ENCODE measurements at places on chromosomes 3 and 15.

DNA sequence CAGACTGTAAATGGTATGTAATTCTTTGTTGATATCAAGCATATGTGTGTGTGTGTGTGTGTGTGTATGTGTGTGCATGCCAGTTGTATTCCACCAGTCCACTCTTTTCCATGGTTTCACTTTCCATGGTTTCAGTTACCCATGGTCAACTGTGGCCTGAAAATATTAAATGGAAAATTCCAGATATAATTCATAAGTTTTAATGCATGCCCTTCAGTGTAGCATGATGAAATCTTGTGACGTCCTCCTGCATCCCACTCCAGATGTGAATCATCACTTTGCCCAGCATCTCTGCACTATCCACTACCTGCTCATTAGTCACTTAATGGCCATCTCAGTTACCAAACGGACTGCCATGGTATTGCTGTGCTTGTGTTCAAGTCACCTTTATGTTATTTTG is 215.9 kb downstream of the GBE1 start:
- peak; percentile 13 for DNase-seq

GRCh38 chr3:46027736-46028397 is 584 bp upstream of the XCR1 start:
- peak; percentile 16 for DNase-seq

GRCh38 chr15:31250033-31250432 is 76.6 kb upstream of the KLF13 start:
- DNase-seq = no peak

DNA sequence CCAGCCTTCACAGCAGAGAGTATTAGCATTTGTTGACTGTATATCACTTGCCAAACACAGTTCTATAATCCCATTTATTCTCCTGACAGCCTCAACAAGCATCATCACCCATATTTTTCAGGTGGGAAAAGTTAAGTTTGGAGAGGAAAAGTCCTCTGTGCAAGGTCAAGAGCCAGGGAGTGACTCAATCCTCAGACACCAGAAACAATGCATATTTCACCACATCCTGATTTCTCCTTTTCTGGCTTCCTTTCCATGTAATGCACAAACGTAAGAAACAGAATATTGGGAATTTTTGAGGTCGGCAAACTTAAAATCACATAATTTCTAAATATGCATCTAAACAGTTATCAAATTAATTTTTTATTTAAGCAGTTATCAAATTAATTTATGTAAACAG is 116.0 kb upstream of the GADL1 start:
- no peak for DNase-seq

- DNase-seq = no peak
Observed at GRCh38 chr3:137062250-137062649, 104.5 kb downstream of the IL20RB start.

DNA sequence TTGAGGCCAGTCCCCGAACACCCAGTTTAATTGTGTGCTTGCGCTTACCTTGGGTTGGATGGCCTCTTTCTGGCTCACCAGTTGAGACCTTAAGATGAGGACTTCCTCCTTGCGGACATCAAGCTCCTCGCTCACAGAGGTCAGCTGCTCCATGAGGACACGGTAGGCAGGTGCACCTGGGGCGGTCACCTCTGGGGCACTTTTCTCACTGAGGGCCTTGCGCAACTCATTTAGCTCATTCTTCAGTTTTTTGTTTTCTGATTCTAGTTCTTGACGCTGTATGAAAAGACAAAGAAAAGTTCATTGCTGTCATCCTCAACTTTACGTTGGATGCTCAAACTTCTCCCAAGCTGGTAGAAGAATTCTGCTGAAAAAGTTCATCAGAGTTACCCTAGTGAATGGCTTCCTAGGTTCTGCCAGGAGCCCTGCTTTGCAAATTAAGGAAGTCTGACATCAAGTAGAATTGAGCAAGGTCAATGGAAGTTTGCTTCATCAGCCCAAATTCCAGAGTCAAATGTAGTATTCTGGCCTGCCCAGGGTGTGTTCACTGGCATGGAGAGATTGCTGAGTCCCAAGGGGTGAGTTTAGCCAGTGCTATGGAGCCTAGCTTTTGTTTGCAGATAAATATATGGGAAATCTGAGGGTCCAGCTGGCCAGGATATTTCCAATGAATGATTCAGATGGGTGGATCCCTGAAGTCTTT is 55.8 kb upstream of the MYO5C start:
- no peak for DNase-seq

- no peak for DNase-seq
Observed at GRCh38 chr3:154161806-154162205, 40.6 kb downstream of the ARHGEF26 start.

- no peak for DNase-seq
Observed at GRCh38 chr3:96214941-96215340, 599.5 kb upstream of the EPHA6 start.

- DNase-seq = no peak
Observed at GRCh38 chr3:105866656-105867653, 1.9 kb downstream of the CBLB start.

- no peak for DNase-seq
Observed at GRCh38 chr3:190302212-190302867, 19.9 kb downstream of the CLDN1 start.

DNA sequence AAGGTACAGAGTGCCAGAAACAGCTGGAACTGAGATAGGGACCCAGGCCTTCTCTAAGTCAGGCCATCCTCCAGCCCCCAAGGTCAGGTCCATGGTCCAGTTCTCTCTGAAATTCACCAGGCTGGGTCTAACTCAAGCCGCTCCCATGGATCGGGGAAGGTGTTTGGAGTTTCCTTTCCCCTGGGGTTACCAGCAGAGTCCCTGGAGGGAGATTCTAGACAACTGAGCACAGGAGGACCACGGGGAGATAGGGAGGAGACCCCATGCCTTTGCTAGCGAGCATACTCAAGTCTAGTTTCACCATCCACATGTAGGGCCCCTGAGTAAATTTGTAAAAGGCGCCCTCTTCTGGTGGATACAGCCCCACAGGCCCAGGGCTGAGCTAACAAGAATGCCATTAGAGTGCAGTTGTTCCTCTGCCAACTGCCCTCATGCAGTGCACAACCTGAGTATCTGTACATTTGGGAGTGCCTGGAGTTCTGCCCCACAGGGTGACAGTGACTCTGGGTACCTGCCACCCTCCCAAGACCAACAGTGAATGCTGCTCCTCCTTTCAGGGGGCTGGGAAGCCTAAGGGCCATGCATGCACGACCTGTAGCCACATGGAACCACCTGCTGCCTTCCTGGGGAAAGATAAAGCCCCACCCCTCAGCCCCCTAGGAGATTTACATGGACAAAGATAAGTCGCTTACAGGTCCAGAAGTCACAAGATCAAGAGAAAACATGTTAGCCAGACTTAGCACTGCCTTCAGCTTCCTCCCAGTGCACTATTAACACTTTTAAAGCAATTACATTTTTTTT is 89.0 kb downstream of the IQSEC1 start:
- peak; percentile 43 for DNase-seq

GRCh38 chr15:76799760-76800159 is 105.4 kb downstream of the SCAPER start:
- DNase-seq = no peak

- DNase-seq = no peak
Observed at GRCh38 chr3:180543877-180544276, 58.1 kb upstream of the TTC14 start.

DNA sequence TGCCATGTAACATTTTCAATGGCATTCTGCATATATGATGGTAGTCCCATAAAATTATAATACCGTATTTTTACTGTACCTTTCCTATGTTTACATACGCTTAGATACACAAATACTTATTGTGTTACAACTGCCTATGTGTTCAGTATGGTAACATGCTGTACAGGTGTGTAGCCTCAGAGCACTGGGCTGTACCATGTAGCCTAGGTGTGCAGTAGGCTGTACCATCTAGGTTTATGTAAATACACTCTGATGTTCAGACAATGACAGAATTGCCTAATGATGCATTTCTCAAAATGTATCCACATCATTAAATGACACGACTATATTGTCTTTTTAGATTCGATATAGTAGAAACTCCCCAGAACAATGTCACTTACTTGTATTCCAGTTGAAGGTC is 22.7 kb downstream of the CD80 start:
- DNase-seq = no peak

- no peak for DNase-seq
Observed at GRCh38 chr3:28924744-28925360, 356.0 kb upstream of the RBMS3 start.

DNA sequence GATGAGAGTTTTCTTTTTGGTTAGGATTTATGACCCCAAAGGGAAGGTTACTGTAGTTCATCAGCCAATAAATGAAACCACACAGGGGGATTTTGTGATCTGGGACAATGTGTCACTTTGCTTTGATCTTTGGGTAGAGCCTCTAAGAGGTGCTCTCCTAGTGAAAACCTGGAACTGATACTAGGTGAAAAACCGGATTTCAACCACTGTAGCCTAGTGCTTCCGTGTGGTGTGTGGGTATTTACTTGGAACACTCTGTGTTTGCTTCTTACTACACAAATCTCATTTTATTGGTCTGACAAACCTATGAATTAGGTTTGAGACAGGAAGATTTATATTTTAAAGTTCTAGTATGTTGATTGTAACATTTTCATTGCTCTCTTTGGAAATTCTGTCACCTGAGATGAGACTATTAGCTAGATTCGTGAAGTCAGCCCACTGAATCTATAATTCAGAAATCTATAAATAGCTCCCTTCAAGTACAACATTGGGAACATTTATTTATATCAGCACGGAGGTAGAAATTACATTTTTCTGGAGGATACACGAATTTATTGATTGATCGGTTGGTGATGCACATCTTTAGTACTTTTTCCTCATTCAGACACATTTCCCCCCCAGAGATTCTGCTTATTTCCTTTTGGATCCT is 119.8 kb downstream of the AKAP13 start:
- DNase-seq = no peak

DNA sequence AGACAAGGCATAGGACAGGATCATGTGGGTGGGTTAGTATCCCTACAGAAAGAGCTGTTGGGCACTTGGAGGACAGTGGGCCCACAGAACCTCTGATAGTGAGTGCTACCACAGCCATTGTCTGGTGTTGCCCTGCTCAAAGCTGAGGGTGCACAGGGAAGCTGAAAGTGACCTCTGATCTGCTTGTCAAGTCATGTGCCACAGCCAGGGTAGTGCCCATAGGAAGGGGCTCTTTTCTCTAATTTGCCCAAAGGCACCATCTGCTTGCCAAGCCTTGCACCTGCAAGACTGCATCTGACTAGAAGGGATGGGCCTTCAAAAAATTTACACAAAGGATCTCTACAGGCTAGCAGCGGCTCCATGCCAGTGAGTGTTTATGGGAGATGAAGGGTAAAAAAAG is 87.4 kb upstream of the GSK3B start:
- DNase-seq = no peak

- DNase-seq = no peak
Observed at GRCh38 chr3:46873521-46873920, 4.0 kb upstream of the PTH1R start.

DNA sequence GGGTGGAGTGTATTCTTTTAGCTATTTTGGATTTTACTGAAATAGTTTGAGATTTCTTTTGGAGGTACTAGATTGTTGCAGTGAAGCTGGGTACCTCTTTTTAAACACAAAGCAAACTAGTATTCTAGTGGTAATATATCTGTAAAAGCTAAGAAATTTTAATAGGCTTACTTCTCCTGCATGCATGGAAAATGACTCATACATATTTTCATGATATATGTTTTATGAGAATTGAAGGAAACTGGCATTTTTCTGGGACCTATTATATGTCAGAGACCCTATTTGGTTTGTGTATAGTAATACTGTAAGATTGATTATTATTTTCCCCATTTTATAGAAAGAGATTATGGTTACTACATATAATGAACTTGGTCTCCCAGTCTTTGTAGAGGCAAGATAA is 851.0 kb downstream of the DIPK2A start:
- no peak for DNase-seq

DNA sequence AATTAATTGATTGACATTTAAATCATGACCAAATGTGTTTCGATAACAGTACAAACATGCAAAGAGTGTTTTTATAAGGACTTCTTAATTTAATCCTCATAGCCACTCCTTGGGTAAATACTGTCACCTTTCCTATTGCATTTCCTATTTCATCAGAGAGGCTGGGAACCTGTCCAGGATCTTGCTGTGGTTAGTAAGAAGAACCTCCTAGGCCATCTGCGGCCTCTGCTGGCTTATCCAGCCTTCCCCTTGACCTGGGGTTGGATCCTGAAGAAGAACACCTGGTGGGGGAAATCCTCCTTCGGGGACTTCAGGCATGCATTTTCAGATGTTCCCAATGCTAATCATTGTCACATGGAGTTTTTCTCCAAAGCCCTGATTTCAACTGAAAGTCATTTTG is 25.5 kb downstream of the GLDN start:
- DNase-seq = no peak

- DNase-seq = no peak
Observed at GRCh38 chr3:135020181-135020580, 225.1 kb downstream of the EPHB1 start.

GRCh38 chr3:139319428-139320402 is 24.1 kb upstream of the MRPS22 start:
- no peak for DNase-seq

DNA sequence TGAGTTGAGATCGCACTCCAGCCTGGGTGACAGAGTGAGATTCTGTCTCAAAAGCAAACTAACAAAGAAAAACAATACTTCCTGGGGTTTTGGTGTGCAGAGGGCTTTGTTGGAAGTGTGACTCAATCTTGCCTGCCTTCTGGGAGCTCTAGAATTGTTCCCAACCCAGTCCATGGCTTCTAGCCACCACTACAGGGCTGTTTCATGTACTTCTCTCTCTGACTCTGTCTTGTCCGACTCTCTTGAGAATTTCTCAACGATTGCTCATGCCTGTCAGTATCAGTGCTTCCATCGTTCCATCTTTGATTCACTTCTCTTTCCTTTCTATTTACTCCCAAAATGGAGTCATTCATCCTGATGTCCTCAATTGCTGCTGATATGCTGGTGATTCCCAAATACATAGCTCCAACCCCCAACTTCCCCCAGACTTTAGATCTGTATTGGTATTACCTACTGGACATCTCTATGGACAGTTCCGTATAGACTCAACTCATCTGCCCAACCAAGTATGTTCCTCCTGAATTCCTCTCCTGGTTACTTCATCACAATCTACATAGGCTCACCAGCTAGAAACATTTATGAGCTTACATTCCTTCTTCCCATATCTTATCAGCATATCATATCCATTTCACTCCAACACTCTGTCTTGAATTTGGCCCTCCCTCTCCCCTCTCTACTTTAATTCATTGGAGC is 1.8 kb upstream of the AP2M1 start:
- no peak for DNase-seq

- DNase-seq = no peak
Observed at GRCh38 chr3:57143886-57144459, 21.2 kb downstream of the IL17RD start.

- DNase-seq = no peak
Observed at GRCh38 chr3:187398955-187399354, 30.8 kb downstream of the RTP4 start.

DNA sequence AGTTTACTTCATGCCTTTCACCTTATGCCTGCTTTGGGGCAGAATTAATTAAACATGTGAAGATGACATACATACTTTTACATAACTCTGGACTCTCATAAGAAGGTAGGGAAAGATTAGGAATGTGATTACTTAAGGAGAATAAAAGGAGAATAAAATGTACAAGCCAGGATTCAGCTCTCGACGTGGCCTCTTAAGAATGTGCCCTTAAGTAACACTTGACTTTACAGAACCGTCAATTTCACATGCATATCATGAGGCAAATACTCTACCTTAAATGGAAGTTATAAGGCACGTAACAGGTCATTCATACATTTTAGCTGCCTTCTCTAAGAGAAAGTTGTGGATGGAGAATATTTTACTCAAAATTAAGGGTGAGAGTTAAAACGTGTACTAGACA is 263.7 kb upstream of the LMCD1 start:
- DNase-seq = no peak
